ENCODE measurements at places on chromosomes 16 and 17. TPM values are rescaled to one million over a fixed set of nuclear protein-coding genes. Genes with fewer than 3 reads are reported as not detected.

OR4D1 gene
- total RNA-seq = not detected

DOK4 gene
- total RNA-seq = 1.6 TPM

DNA sequence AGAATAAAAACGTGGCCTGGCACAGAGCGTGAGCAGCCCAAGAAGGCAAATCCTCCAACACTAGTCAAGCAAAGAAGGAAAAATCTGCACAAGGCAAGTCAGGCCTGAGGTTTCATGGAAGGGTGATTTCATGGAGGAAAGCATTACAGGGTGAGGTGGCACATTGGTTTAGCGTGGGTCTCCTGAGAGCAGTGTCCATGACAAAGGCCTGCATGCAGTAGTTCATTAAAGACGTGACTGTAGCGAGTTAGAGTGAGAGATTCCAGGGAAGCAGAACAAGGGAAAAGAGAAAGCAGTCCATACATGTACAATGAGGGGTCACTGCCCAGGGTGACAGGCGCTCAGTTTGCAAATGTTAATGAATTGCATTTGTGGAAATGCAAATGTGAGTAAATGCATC is 285.0 kb upstream of the ERCC4 start:
- H3K36me3 ChIP-seq = no peaks in the 10 kb centered on the region
- no peak for DNase-seq
- H3K4me1 ChIP-seq = no peaks in the 10 kb centered on the region
- no peaks in the 10 kb centered on the region for H3K27me3 ChIP-seq

ZNF668 gene
- total RNA-seq = 11.1 TPM

DNA sequence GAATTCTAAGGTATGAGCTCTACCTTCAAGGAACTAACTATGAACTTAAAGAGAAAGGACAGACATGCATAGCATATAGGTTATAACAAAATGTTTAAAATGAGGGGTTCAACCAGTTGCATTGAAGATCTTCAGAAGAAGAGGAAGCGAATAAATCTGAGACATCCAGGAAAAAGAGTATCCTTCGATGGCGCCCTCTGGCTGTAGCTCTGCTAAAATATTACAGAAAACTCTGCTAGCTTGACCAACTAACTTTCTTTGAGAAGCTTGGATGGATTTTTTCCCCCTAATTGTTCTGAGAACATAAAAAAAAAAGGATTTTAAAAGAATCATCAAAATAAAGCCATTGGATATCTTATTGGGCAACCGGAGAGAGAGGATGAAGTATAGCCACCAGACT is 659.9 kb upstream of the SOX9 start:
- H3K36me3 ChIP-seq = no peaks in the 10 kb centered on the region
- no peak for DNase-seq
- H3K27me3 ChIP-seq = no peaks in the 10 kb centered on the region
- no peak overlapping the region for H3K27ac ChIP-seq
- H3K4me1 ChIP-seq = no peaks in the 10 kb centered on the region
